ENCODE measurements at places on chromosomes 16 and 17.

DNA sequence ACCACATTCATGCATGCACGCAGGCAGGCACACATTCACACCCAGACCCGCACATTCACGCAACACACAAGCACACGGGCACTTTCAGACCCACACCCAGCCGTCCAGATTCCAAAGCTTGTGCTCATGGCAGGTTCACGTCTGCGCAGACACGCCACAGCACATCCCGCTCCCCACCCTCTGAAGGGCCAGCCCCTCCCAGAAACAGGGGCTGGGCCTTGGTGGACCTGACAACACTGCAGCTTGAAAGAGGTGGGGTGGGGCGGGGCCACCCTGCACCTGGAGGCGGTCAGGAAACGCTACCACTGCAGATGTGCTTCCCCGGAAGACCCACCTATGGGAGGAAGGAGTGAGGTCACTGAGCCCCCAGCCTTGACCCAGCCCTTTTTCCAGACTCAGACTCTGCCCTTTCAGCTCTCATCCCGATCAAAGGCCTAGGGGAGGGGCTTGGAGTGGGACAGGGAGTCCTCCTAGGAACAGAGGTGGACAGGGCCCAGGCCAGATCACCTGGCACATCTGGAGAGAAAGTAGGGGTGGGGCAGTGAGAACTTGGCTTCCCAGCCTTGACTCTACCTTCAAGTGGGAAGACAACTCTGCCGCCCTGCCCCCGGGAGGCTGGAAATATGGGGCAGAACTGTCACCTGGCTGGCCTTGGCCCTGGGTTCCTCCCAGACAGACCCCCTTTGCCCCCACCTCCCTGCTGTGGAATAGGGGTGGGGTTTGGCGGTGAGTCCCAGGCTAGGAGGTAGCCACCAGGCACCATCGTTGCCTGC, 11.0 kb downstream of the P3H4 start:
- DNase-seq, result no peak

- no peak for DNase-seq
Observed at GRCh38 chr16:4859190-4859899, 12.1 kb downstream of the UBN1 start.

- DNase-seq, result no peak
Observed at GRCh38 chr16:56198755-56199114, 7.4 kb downstream of the GNAO1 start.

GRCh38 chr17:8117367-8117979, 841 bp downstream of the ALOXE3 start:
- no peak for DNase-seq

DNA sequence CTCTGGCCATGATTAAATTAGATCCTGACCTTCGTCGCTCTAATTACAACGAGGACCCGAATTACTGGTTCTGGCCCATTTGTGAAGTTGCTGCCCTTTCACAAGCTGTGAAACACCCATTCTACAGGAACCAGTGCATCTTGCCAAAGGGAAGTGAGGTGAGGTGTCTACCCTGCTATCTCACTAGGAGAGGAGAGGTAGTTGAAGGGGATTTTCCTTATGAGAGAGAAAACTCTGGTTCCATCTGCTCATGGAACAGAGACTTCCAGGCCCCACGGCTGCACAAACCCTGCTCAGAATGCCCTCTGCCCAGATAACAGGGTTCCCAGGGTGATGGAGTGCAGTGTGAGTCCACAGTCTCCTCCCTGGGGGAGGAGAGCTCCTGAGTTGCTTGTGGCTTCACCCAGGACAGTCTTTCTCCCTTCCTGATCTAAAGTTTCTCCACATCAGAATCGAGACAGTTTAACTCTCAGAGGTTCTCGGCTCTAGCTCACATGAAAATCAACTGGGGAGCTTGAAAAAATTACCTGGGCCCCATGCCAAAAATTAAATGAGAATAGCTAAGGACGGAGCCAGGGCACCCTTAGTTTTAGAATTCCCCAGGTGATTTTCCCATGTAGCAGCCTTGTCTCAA, 7.8 kb upstream of the SSTR2 start:
- DNase-seq, result no peak

DNA sequence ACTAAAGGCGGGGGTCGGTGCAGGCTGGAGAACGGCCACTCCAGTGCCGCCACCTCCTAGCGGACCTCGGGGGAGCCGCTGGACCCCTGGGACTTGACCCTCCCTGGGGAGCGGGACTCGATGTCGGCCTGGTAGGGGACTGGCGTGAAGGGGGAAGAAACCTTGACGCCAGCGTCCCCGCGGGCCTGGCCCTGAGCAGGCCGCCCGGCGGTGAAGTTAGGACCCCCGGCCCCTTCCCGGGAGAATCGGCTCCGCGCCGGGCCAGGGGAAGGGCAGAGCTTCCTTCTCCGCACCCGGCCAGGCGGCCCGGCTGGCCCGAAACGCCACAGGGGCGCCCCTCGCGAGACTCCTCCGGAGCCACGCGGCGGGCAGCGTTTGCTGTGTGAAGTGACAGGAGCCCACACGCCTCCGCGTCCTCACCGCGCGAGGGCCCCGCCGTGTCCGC, 389 bp downstream of the DUS1L start:
- DNase-seq, result no peak
